Activated naive CD8-positive, alpha-beta T cell treated with anti-CD3 and anti-CD28 coated beads, Interleukin-2, amount 50 U/mL, for 16 hours (primary cell): ENCODE measurements at places on chromosomes 16 and 17.

DNA sequence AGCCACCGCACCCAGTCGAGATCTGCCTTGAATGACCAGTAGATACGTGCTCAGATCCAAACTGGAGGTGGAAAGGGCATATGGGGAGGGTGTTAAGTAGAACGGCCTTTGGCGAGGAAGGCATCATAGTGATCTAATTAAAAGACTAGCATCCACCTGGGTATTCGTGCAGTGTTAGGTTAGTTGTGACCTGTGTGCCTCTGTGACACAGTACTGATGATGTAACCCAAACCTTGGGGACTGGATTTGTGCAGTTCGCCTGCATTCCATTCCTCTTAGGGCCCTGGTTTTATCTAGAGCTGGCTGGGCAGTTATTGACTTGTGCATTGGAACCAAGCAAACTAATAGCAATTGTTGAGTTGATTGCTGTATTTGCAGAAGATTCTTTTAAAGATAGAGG lies 47.9 kb downstream of the SNX29 start:
- no peak for DNase-seq

GRCh38 chr16:84124257-84125073 lies 7.7 kb upstream of the MBTPS1 start:
- no peak for DNase-seq

- no peak for DNase-seq
These were observed 5.0 kb downstream of the CARHSP1 start for GRCh38 chr16:8863594-8864424.

DNA sequence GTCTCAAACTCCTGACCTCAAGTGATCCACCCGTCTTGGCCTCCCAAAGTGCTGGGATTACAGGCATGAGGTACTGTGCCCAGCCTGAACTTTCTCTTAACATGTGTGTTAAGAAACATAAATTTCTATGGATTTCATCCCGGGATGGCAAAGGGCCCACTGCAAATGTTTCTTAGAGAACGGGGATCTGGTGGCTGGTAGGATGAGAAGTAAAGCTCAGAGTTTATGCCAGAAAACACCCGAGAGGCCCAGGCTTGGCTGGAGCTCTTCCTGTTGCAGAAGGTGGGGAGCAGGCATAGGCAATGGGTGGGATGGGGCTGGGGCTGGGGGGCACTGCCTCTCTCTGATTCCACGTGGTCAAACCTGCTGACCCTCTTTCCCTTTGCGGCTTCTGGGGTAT lies 5.6 kb upstream of the CARHSP1 start:
- no peak for DNase-seq

DNA sequence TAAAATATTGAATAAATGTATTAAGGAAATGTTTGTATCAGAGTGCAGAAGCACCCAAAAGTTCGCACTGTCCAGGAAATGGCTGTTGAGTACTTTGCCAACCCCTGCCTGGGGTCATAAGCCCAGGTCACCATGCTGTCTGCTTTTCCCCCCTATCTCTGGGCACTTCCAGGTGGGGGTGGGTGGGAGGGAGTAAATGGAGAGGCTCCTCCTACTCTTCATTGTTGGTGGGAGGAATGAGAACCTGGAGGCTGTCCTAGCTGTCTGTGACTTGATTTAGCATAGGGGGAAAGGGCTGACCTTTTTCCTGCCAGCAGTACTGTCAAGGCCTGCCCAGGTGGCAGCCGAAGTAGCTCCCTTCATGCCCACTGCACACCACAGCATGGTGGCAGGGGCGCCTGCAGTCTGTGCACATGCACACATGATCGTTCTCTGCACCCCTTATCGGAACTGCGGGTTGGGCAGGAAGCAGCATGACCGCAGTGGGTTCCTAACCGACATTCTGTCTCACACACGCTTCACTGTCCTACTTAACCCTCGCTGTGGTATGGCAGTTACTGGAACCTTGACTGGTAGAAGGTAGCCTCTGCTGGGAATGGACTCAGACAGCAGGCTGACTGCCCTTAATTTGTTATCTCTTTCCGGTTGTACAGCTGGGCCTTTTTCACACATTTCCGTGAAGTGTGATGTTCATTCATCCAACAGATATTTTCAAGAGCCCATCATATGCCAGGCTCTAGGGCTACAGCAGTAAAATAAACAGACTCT lies 41.5 kb downstream of the LDHD start:
- DNase-seq, result peak; percentile 23

GRCh38 chr16:84481051-84481735 lies 23.3 kb downstream of the MEAK7 start:
- DNase-seq, result no peak

DNA sequence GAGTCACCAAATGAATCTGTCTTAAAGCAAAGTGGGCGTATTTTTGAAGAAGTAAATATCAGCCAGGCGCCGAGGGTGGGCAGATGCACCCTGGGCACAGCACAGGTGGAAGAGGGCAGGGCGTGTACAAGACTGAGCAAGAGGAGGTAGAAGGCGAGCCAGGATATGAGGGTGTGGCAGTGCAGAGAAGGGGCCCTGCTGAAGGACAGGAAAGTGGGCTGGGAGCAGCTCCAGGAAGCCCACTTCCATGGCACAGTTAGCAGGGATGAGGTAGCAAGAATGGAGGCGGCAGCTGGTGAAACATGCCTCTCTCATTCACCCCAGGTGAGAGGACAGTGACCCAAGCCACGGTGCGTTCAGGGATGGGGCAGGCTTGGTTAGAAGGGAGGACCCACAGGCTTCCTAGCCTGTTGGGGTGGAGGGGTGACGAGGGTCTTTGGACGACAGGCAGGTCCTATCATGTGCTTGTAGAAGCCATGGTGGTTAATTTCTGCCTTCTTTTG lies 149.3 kb downstream of the CLEC16A start:
- DNase-seq, result no peak

DNA sequence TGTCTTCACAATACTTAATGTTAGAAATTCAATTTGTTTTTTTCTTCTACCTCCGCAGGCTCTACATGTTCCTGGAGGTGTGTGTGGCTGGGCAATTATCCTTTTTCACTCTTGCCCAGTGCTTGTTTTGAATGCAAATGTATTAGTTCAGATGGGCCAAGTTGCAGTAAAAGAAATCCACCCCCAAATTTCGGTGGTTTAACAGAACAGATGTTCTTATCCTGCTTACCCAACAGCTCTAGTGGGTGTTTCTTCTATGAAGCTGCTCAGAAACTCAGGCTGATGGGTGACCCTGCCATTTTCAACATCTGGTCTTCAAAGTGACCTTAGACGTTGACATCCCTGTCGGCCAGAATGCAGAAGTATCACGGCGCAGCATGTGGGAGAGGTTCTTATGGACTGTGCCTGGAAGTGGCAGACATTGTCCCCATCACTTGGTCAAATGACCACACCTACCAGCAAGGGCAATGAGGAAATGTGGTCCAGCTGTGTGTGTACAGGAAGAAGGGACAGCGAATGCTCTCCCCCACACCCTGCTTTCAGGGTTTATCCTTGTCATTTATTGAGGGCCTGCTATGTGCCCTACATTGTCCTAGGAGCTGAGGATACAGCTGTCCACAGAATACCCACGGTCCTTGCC lies 157.3 kb downstream of the CDH13 start:
- DNase-seq, result no peak

- DNase-seq, result no peak
These were observed 24.9 kb downstream of the SCNN1G start for GRCh38 chr16:23207485-23207884.

- no peak for DNase-seq
These were observed 144.1 kb downstream of the PITPNC1 start for GRCh38 chr17:67520916-67521774.
